ENCODE measurements at places on chromosomes 7 and 10.

DNA sequence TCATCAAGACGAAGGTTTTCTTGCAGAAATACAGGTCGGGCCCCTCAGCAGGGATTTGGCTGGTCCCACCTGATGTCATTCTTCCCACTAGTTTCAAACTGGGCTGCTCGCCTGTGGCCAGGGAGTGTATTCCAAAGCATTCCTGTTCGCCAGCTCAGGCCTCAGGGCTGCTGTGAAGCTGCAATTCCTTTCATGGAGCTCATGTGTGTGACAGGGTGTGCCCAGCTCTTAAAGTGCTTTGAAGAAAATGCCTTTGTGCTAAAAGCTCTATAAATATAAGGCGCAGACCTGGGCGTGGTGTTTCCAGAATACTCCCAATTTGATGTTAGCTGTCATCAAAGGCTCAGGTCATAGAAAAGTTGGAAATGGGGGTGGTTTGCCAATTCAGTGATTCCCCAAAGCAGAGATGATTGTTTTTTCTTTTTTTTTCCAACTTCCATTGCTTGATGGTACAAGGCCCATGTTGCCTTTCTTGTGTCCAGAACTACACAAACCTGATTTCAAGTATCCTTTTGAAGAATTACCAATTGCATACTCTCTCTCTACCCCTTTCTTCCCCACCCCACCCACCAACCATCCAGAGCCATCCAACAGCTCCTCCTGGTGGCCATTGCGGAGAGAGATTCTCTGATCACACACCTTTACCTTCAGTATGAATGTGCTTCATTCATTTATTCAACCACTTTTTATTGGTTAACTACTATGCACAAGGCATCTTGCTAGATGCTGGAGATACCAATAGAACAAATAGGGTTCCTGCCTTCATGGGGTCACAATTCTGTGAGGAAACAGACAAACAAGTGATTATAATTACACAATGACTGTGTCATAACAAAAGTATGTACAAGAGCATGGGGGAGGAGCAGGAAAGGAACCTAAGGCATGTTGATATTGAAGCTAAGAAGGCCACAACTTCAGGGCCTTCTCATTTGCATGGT lies 297.3 kb upstream of the LYZL1 start:
- no peak for DNase-seq

DNA sequence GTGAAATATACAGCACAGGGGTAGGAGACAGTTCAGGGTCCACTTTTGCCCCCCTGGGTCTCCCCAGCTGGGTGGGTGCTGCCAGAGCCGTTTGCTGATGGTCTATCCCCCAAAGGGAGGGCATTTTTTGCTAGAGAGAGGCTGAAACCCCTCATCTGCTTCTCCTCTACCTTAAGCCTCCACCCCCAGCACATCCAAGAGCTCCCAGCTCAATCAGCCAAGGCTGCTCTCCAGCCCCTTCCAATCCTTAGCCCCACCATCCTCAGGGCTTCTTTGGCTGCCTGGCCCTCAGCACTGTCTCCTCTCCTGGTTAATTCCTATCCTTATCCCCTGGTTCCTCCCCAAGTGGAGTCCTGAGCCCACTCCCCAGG lies 153.1 kb downstream of the AOAH start:
- DNase-seq = no peak

GRCh38 chr7:44733708-44734481 lies 14.8 kb upstream of the ZMIZ2 start:
- peak; percentile 87 for DNase-seq

- DNase-seq = no peak
Observed at GRCh38 chr10:33981301-33981700, 646.8 kb upstream of the NRP1 start.

- peak; percentile 40 for DNase-seq
Observed at GRCh38 chr10:89426230-89426868, 12.0 kb downstream of the IFIT5 start.

- no peak for DNase-seq
Observed at GRCh38 chr7:45160417-45160881, 2.9 kb downstream of the RAMP3 start.

- DNase-seq = peak; percentile 80
Observed at GRCh38 chr7:91264046-91264923, at the start of gene FZD1. FZD1 (plus strand) TSS chr7:91264433; CDS start chr7:91264881, 448 bp downstream.

- DNase-seq = no peak
Observed at GRCh38 chr10:105540381-105540780, 899.3 kb downstream of the SORCS3 start.

- peak; percentile 45 for DNase-seq
Observed at GRCh38 chr10:89793649-89794254, 92.4 kb downstream of the KIF20B start.

DNA sequence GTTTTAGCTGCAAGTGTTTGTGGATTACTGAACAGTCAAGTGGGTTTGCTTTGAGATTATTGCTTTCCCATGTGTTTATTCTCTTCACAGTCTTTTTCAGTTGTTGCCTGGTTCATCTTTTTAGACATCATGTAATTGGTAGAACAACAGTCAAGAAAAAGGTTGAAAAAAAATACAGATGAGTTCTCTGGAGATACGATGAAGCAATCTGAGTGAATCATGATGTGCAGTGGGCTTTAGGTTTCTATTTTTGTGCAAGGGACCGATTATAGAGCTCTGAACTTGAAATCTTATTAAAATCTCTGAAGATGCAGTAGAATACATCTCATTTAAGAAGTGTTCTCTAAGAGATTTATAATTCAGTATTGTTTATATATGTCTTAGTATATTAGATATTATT lies 145.7 kb downstream of the SDK1 start:
- DNase-seq = no peak

DNA sequence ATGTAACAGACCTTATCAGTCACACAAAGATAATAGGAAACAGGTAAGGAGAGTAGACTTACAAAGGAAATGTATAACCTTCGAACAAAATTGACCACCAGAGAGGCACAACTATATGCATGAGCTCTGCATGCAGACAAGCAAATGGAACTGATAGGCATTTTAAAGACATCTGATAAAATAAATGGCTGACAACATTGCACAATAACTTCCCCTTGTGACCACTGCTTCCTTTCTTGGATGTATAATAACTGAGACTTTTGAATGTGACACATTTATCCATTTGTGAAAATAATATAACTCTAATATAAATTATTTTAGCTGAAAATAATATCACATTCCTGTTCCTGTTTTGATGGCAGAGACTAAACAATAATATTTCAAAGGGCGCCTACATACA lies 654.2 kb upstream of the STEAP1 start:
- DNase-seq = no peak

DNA sequence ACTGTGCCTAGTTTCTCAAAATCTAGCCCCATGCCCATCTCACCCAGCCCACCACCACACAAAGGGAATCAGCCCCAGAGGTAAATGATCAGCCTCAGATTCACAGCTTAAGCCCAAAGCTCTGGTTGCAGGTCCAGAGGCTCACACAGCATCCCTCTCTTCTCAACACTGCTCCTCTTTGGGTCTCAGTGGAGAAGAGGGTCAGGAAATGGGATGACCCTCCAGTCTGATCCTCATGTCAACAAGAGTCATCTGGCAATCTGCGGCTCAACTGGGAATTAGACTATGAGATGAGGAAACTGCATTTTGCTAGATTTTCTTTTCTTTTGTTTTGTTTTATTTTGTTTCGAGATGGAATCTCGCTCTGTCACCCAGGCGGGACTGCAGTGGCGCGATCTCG lies 126.2 kb upstream of the PDLIM1 start:
- DNase-seq = no peak

DNA sequence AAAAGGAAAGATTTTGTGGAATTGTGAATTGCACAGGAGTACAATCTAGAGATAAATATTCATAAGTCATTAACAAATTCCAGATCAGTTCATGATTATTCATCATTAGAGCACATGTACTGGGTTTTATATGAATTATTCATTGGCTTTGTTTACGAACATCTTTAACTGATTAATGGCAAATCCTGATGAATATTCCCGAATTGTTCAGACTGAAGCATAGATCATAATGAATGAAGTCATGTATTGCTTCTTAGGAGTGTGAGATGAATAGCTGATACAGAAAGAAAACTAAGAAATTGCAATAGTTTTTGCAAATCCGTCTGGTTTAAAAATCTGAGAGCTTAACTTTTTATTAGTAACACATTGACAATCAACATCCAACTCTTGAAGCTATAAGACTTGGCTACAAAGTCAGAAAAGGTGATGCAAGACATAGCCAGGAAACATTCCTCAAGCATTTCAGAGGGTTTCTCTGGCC lies 183.6 kb upstream of the DGKB start:
- DNase-seq = no peak

DNA sequence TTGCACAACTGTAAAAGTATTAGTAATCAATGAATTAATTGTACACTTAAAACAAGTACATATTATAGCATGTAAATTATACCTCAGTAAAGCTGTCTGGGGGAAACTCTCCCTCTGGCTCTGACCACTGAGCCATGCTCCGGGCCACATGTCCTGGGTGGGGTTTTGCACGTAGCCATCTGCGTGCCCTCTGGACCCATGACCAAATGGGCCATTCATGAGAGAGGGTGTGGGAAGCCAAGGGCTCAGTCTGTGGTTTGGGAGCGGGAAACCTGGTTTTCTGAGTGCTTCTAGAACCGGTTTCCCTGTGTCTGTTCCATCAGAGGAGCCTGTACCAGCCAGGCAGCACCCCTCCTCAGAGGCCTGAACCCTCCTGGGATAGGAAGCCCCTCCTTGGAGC lies 143.2 kb downstream of the SH3PXD2A start:
- no peak for DNase-seq

DNA sequence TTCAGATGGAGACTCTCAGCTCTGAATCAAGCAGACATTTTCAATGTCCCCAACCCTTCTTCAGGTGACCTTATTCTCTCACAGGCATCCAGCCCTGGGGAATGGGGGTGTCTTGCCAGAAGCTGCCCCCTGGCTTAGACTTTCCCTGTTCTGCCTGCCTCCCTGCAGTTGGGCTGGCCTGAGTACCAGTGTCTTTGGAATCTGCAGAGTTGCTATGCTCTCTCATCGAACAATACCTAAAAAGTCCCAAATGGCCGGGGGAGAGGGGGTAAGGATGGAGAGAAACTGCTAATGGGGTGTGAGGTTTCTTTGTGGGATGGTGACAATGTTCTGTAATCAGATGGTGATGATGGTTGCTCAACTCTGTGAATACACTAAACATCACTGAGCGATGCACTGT lies 20.6 kb downstream of the SLC18A2 start:
- no peak for DNase-seq

GRCh38 chr7:41529831-41530230 lies 173.1 kb downstream of the INHBA start:
- no peak for DNase-seq

- peak; percentile 69 for DNase-seq
Observed at GRCh38 chr7:42262964-42263363, 26.0 kb upstream of the GLI3 start.

DNA sequence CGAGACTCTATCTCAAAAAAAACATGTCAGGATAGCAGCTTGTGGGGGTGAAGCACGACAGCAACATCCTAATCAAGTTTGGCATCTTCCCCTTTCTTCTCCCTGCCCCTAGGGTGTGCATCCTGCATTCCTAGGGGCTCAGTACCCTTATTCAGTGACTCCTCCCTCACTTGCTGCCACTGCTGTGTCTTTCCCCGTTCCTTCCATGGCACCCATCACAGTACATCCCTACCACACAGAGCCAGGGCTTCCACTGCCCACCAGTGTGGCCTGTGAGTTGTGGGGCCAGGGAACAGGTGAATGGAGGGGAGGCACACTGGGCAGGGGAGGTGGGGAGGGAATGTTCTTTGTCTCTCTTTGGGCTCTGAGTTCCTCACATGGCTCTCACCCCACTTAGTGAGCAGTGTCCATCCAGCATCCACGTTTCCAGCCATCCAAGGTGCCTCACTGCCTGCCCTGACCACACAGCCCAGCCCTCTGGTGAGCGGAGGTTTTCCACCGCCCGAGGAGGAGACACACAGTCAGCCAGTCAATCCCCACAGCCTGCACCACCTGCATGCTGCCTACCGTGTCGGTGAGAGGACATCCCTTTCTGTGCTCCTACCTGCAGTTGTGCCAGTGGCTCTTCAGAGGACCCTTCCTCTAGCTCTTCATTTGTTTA lies 11.4 kb downstream of the NDST2 start:
- no peak for DNase-seq

DNA sequence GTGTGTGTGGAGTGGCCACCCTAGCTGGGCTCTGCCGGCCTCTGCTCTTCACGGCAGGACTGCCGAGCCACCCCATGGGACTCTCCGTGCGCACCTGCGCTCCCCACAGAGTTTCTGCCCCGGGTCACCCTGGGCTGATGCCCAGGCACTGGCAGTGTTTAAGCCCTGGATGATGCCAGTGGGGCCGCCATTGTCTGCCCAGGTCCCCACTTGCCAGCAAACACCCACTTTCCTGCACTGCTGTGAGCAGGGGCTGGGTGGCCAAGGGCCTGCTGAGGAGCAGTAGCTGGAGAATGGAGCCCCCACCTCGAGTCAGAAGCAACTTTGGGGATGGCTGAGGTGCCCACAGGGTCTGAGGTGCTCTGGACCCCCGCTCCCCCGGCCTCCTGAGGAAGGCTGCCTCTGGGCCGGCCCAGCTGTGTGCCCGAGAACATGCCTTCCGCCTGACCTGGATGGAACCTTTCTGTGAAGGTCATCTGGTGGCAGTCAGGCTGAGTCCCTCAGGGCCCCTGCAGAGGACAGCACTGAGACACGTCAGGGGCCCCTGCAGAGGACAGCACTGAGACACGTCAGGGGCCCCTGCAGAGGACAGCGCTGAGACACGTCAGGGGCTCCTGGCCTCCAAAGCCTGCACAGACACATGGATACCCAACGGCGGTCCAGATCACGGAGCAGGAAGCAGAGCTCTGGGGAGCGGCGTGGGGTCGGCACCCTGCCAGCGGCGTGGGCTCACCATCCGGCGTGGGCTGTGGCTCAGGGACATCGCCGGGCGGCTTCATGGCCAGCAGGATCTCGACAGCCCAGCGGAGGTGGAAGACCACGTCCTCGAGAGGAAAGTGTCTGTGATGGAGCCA lies 62.0 kb downstream of the CFAP46 start:
- no peak for DNase-seq

GRCh38 chr7:81819861-81820260 lies 50.0 kb upstream of the HGF start:
- no peak for DNase-seq

GRCh38 chr10:26879744-26880143 lies 19.0 kb upstream of the ABI1 start:
- no peak for DNase-seq

- no peak for DNase-seq
Observed at GRCh38 chr7:33612442-33612841, 292.9 kb upstream of the BMPER start.

- no peak for DNase-seq
Observed at GRCh38 chr10:77029777-77030717, 607.6 kb downstream of the KCNMA1 start.

- no peak for DNase-seq
Observed at GRCh38 chr7:73841689-73842066, 638 bp downstream of the METTL27 start.

GRCh38 chr10:1203704-1204103 lies 147.5 kb downstream of the WDR37 start:
- DNase-seq = no peak

GRCh38 chr7:153401795-153402720 lies 642.5 kb downstream of the ACTR3B start:
- DNase-seq = no peak

DNA sequence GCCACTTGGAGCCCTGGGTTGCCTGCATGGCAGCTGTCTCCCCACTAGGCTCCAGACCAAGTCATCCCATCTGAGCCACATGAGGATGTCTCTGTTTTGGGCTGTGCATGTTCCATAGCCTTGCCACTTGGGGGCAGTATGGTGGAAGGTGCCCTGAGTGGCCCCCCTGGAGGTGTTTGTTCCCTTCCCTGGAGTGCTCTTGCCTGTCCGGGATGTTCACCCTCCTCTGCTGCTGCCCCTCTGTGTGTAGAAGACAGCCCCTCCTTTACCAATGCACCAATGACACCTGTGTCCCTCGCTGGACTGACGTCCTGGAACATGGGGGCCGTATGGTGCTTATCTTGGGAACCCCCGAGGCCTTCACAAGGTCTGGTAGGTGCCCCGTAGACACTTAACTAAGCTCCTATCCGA lies 100.2 kb downstream of the ACTR3B start:
- DNase-seq = no peak
